BJ (cell line): ENCODE measurements at places on chromosomes 3 and 15. TPM values are rescaled to one million over a fixed set of nuclear protein-coding genes. Genes with fewer than 3 reads are reported as not detected.

MED12L gene
- polyA plus RNA-seq: 0.06 and 0.28 TPM in 2 replicates

GRCh38 chr3:13091898-13092611 is 18.8 kb upstream of the IQSEC1 start:
- peak; percentile 8 for DNase-seq

DNA sequence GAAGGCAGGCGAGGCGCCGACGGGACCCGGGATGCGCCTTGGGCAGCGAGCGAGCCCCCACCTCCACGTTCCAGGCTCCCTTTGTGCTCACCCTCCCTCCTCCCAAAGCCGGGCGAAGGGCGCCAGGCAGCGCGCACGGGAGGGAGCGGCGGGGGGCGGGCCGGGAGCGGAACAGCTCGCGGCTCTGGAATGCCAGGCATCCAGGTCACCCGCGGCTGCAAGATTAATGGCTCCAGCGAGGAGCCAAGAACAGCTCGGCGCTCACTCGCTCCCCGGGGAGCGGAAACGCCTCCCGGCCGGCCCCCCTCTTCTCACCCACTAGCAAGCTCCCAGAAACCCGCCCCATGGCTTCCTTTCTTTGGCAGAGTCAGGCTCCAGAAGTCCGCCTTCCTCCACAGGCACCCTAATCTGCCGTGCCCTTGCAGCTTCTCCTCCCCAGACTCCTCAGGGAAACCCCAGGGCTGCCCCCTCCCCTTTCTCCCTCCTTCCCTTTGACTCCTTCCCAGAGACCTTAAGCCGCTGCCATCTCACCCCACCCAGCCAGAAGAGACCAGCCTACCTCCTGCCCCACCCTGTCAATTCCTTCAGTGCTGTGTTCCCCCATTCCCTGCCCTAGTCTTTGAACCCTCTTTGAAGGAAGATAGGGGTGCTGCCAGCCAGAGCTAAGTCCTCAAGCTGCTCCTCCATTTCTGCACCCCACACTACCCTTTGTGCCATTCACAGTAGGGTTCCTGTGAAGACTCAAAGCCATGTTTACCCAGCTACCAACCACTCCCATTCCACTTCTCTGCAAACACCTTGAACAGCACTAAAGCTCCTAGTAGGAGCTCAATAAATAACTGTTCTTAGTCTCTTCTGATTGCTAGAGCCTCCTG is 9.9 kb downstream of the AMOTL2 start:
- DNase-seq: peak; percentile 89

GRCh38 chr3:61814674-61815073 is 253.3 kb downstream of the PTPRG start:
- no peak for DNase-seq

GRCh38 chr15:82642656-82643055 is 4.5 kb downstream of the CPEB1 start:
- no peak for DNase-seq

DNA sequence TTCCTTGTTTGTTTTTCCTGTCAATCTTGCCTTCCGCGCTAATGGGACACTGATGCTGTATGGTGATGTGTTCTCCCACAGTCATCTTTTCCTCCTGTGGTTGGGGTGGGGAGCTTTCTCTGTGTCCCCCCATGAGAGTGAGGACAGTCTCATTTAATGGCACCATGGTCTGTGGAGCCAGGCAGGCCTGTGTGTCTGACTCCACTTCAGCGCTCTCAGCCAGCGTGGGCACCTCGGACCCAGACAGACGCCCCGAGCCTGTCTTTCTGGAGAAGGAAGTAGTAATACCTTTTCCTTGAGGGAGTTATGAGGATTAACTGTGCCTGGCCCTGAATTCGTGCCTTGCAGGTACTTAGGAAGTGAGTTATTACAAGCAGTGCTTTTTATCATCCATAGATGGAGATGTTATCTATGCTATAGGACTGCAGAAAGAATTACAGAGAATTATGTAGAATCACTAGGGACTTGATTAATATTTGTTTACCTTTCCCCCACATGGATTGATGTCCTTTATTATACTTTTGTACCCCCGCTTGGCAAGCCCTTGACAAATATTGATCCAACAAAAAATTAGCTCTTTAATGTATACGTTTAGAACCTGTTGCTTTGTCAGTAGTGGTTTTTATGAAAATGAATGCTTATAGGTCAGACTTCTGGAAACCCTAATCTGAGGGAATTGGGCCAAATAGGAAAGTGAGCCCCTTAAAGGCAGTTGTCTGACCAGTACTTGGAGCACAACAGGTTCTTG is 152.4 kb downstream of the PGPEP1L start:
- DNase-seq: no peak

- no peak for DNase-seq
Measured at GRCh38 chr3:8555725-8556472, 54.3 kb downstream of the LMCD1 start.

- no peak for DNase-seq
Measured at GRCh38 chr3:18207226-18207625, 217.9 kb downstream of the SATB1 start.

DNA sequence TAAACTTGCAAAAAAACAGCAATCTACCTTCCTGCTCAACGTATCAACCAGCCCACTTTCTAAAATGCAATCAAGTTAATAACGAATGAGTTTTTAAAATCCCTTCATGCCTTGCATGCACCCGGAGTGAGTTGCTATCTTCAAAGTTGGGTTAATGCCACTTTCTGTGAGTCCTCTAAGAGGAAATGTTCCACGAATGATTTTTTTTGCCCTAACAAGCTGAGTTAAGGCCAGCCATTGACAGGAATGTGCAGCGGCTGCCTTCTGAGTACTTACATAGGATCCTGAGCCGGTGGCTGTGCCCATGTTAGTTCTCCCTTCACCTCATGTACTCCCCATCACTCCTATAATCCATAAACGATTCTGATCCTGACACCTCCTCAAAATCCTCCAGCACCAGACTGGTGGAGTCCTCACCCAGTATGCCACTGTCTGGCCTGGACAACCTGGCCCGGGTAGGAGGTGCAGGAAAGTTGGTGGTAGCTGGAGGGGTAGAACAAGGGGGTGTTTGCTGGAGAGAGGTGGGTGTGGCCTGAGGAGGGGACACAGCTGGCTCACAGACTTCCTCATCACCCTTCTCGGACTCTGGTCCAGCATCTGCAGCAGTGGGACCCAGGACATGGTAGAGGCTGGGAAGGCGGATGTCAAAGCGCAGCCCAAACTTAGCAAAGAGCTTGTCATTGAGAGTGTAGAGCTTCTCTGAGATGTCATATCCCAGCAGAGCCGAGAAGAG is 12.4 kb downstream of the POPDC2 start:
- DNase-seq: no peak

- DNase-seq: no peak
Measured at GRCh38 chr3:23330568-23330967, 127.4 kb downstream of the UBE2E2 start.
